ENCODE measurements at places on chromosomes 5 and 9.

DNA sequence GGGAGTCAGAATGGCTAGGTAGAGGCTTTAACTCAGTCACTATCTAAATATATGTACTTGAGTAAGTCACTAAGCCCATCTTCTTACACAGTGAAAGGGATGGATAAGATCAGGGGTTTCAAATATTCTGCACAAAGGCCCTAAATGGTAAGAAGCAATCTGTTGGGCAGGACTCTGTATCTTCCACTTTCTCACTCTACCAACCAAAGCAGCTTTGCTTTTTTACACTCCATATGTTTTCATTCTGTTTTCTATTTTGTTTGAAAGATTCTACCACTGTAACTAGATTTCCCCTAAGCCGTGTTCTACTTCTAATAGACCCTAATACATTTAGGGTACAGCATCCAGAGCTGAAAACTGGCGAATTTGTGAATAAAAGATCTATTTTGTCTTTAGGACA is 477.5 kb upstream of the NMUR2 start:
- no peak for DNase-seq

DNA sequence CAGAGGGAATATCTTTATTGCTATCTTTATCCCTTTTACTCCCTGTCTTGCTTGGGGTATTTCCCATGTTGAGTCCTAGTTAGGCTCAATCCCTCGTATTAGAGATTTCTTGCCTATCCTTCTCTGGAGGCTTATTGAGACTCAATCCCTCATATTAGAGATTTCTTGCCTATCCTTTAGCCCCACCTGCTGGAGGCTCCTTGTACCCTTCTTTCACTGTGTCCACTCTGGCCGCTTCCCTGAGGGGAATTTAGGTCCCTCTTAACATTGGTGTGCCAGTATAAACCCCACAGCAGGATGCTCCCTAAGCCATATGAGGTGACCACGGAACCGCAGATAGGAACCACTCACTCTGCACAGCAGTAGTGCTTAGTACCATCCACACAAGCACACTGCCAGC is 110.7 kb upstream of the MAMDC2 start:
- DNase-seq, result peak; percentile 80

DNA sequence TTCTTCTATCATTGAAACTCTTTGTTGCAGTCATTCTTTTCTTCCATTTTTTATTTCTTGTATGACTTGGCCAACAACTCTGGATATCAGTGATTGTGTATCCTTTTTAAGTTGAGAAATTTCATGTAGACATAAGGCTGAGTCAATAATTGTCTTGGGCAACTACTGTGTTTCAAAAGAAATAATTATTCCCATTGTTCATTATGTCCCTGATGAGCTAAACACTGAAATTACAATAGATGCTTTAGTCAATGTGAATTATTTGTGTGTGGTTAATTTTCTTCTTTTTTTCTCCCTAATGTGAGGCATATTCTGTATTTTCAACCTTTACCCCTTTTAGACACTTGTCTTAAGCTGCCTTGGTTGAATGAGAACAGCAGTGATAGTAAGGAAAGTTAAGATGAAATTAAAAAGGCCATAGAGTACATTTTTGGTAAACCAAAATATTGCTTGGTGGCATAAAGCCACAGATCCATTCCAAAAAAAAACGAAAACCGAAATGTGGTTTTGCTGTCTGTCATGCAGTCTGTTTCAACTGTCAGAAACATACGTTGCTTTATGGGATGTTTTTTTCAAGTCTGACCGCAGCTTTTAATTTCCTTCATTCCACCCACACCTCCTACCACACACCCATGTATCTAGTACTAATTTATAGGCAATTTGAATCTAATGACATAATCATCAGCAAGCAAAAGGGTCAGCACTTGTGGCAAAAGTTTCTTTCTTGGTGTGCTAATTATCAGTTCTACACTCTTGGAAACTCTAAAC is 21.1 kb downstream of the TLE4 start:
- DNase-seq, result no peak

- DNase-seq, result no peak
Observed at GRCh38 chr5:109936996-109937395, 247.3 kb downstream of the MAN2A1 start.

GRCh38 chr5:146549615-146550014 is 33.6 kb upstream of the GPR151 start:
- DNase-seq, result no peak

DNA sequence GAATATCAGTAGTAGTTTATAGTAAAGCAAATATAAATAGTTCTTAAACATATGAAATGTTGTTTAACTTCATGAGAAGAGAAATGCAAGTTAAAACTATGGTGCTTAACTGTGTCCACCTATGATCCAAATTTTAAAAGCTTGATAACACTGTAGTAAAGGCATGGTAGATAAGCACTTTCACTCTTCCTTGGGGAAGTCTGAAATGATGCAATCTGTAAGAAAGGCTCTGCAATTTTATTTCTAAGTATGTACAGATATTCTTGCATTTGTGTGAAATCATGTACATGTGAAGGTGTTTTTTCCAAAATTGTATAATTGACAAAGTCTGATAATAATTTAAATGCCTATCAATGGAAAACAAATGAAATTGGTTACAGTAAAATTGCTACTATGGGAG is 66.9 kb downstream of the SYK start:
- DNase-seq, result no peak

GRCh38 chr9:125915606-125916005 is 168.4 kb downstream of the PBX3 start:
- no peak for DNase-seq

DNA sequence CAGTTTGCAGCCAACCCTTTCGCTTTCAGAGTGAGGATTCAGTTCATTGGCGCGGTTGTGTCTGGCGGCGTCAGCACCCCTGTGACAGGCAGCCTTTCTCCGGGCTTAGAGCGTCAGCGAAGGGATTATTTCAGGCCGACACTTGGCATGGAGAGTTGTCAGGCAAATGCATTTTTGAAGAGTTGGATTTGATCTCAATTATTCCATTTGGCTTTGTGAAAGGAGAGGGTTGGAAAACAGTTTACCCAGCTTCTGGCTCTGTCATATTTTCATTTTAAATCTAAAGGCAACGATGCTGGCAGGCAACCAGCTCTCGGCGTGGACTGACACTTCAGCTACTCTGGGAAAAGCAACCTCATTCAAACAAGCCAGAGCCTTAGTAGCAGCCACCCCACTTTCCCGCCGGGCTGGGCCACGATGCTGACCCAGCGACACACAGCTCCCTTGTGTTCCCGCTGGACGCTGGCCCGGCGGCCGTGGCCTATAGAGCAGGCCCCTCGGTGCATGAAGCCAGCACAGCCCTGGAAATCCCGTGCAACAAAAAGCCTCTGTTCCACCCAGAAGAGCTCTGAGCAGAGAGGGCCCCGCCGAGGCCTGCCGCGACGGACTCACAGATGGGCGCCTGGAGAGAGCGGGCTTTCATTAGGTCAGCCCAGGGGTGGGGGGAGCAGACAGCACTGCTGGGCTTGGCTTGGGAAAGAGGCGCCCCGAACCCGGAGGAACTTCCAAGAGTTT is 28.9 kb upstream of the LPCAT1 start:
- no peak for DNase-seq

DNA sequence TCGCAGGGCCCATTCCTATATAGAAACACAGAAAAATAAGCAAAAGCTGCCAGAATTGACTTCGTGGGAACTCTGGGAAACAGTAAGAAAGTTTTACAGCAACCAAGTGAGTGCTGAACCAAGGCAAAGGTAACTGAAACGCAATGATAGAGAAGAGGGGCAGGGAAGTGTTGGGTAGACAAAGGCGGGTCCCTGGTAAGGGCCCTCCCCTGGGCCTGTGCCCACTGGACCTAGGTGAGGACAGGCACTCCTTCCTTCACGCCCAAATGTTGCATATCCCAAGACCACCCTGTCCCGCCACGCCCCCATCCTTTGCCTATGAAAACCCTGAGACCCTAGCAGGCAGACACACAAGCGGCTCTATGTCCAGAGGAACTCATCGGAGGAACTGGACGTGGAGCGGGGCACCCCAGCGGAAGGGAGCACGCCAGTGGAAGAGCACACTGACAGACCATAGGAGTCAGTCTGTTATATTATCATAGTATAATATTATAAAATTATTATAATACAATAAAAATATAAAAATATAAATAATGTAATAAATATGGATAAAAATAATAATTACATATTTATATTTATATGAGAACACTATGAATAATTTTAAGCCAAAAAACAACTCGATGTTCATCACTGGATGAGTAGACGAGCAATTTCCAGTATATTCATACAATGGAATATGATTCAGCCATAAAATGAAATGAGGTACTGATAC is 27.9 kb downstream of the CDKN2A start:
- no peak for DNase-seq

DNA sequence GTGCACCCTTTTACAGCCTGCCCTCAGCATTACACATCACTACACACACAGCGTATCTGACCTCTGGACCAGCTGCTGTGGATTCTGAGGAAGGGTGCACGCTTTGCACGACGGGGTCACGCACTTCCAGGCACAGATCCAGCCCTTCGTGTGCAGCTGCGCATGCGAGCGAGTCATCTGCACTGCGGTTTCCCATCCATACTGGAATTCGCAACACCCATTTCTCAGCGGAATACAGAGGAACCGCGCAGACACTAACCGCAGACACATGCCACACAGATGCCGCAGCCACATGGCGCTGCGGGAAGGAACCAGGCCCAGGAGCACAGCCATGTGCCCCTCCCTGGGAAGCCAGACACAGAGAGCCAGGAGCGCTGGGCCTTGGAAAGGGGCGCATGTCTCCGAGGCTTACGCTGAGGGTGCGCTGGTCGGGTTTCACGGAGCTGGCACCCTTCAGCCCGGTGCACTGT is 43.5 kb downstream of the PNPLA7 start:
- no peak for DNase-seq

GRCh38 chr5:95812074-95812471 is 10.5 kb downstream of the GLRX start:
- DNase-seq, result no peak

DNA sequence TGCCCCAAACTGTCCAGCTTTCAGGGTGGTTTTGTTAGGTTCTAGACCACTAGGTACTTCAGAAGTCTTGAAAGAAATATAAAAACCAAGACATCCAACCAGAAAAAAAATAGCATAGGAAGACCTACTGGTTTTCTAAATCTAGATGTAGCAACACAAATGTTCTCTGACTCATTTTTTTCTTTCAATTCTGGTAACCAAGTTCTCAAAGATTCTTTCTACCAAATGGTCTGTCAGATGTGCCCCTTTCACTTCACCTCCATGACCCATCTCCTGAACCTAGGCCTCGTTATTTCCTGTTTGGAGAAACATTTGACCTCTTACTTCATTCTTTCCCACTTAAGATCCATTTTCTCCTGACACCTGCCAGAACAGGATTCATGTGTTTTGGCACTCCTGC is 355.3 kb downstream of the KIAA0825 start:
- DNase-seq, result no peak

GRCh38 chr9:108759399-108759798 is 96.4 kb downstream of the ACTL7B start:
- DNase-seq, result no peak

DNA sequence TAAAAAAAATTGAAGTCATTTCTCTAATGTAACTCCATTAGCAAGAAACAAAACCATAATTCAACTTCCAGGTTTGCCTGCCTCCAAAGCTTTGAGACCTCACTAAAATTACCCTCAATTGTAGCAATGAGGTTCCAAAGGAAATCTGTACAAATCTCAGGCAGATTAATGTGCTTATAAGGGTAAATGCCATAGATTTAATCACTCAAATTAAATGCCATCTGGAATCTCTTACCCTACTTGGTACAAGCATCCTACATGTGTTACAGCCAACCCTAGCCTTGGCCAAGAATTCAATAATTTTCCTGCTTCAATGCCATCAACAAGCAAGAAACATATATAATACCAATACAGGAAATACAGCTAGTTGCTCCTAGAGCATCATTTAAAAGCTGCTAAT is 452.8 kb downstream of the RAB3C start:
- DNase-seq, result no peak

DNA sequence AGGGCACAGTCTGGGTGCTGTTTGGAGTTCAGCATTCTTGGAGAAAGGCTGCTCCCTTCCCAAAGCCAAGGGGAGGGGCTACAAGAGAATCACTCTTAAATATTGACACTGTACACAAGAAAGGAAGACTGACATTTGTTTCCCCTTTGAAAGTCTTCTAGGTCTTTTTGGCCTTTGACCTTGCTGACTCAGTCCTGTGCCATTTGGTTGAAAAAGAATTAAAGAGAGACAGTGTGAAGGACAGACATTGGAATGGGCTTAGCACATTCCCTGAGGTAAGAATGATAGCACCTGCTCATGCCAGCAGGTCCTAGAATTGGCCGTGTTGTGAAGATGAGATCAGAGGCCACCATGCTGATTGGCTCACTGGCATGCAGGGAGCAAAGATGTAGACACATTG is 271.4 kb upstream of the ZNF608 start:
- DNase-seq, result no peak

DNA sequence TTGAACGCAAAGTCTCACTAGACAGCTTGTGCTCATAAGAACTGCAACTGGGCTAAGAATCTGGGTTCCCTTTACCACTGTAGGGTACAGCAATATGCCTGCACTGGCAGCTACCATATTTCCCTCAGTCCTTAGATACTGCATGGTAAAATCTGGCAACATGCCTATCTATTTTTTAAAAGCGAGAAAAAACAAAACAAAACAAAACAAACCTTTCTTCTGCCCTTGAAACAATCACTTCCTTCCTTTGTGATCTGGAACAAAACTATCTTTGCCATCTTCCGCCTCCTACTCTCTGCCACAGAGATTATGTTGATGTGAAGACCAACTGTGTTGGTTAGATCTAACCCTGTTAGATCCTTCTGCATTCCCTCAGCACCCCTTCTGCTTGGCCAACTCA is 242.9 kb downstream of the EBF1 start:
- no peak for DNase-seq

DNA sequence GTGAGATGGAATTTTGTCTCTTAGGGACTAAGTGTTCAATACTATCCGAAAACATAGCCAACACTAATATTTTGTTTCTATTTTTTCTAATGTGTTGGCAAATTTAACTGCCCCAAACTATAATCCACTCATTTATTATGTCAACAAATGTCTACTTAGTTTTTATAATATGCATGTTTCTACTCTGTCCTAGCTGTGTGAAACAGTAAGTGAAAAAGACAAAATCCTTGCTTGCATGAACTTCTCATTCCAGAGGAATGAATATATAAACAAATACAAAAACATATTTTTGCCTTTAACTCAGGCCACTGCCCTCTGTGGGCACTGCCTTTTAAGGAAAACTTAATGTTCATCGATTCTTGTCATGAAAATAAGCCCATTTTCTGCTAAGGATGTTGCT is 1275.4 kb upstream of the CDH18 start:
- no peak for DNase-seq

DNA sequence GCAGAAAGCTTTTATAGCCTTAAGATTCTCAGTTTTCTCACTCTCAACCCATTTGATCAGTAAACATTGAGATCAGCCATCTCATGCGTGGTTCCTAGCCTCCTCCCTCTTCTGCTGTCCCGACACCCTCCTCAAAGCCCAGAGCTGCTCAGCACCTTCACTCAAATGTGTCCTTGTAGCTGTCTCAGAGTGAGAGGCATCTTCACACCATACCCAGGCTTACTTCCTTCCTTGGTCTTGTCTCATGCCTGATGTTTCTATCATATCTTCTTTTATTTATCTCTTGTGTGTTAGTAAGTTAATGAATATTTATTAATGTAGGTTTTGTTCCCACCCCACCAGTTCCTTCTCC is 72.4 kb upstream of the SNX2 start:
- DNase-seq, result no peak
